ENCODE measurements at places on chromosomes 3 and 15. TPM values are rescaled to one million over a fixed set of nuclear protein-coding genes. Genes with fewer than 3 reads are reported as not detected.

Gene NMB
- total RNA-seq = 2.8 TPM

Gene XCR1
- 0.24 TPM for total RNA-seq

Gene IDH2
- 175 TPM for total RNA-seq

Gene HCLS1
- 0.36 TPM for total RNA-seq

Gene CKMT1B
- total RNA-seq = 14.9 TPM

Gene PFKFB4
- 33.9 TPM for total RNA-seq

Gene RASL12
- total RNA-seq = not detected

Gene SENP8
- 4.0 TPM for total RNA-seq

Gene IL16
- total RNA-seq = 0.76 TPM

Gene ASB14
- 0.78 TPM for total RNA-seq

Gene GPR15
- total RNA-seq = not detected

Gene CELSR3
- total RNA-seq = 53.4 TPM

Gene SCN11A
- 0.53 TPM for total RNA-seq

Gene RTP1
- total RNA-seq = 1.00 TPM

Gene DUOX1
- total RNA-seq = 1.6 TPM
